ENCODE measurements at places on chromosomes 3 and 15.

DNA sequence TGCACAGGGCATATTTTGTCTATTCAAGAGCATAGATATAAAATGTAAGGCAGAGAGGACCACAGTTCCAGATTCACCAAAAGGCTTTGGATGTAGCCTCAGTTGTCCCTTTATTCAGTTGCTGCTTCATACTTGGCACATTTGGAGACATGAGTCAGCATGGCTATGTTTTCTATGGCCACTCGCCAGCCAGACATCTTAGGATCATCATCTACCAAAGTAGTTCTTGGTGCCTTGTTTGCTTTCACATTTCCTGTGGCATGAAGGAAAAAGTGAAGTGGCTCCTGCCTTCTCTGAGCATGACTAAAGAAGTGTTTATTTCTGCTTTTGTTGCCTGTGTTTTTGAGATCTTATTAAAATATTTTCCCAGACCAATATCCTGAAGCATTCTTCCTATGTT is 7.2 kb downstream of the SUSD5 start:
- peak; percentile 19 for DNase-seq

GRCh38 chr15:25930931-25931330 is 67.8 kb upstream of the ATP10A start:
- DNase-seq: no peak

- DNase-seq: no peak
Observed at GRCh38 chr3:154943981-154944380, 136.1 kb upstream of the MME start.

DNA sequence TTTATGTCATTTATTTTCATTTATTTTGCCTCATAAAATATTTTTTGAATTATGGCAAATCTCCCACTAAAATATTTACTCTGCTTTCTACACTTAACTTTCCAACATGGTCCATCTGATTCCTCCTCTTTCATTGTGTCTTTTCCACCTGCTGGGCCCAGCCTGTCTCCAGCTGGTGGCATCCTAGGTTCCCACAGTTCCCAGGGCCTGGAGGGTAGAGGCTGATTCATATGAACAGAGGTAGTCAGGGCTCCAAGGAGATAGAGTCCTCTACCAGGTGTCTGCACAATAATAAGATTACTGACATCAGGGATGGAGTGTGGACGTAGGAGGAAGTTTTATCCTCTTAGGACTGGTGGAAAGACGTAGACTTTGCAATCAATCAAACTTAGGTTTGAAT is 14.3 kb downstream of the ZBTB38 start:
- no peak for DNase-seq

- DNase-seq: no peak
Observed at GRCh38 chr3:72571638-72572114, 276.6 kb downstream of the SHQ1 start.

DNA sequence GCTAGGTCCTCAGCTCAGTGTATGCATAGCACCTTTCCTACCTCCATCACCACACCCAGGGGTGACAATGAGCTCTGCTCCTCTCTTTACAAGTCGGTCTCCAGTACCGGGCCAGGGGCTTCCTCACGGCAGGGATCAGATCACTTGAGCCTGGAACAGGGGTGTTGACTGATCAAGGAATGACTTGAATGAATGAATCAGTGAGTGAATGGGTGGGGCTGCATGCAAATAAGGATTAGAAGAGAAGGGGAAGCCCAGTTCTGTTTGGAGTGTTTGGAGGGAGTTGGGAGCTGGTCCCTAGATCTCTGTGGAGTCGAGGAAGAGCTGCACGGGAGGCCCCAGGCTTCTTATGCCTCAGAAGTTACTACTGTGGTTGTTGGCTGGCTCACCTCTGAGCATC is 87.0 kb downstream of the TMEM266 start:
- DNase-seq: no peak

GRCh38 chr3:14403619-14404155 is 1.3 kb downstream of the SLC6A6 start:
- no peak for DNase-seq
